ENCODE measurements at places on chromosomes 13 and 19.

DNA sequence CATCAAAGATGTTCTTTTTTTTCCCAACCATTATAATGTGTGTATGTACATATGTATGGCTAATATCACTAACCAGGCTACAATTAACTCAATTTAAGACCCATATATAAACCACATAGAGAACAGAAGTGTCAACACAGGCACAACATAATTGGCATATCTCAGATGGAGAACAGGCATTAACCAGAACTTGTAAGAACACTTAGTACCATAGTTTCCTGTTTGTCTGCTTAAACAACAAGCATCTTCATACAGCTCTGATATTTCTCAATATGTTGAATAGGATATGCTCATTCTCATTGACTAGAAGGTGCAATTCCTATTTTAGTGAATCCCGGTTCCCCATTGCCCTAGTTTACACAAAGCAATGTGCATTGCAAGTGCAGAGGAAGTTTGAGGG, 116.9 kb upstream of the EDNRB start:
- no peak for DNase-seq

GRCh38 chr13:30570691-30571090, 47.0 kb upstream of the USPL1 start:
- no peak for DNase-seq

- no peak for DNase-seq
Measured at GRCh38 chr13:94656766-94657165, 55.1 kb downstream of the GPR180 start.

- DNase-seq: no peak
Measured at GRCh38 chr19:37329686-37330085, 41.2 kb upstream of the ZNF527 start.

DNA sequence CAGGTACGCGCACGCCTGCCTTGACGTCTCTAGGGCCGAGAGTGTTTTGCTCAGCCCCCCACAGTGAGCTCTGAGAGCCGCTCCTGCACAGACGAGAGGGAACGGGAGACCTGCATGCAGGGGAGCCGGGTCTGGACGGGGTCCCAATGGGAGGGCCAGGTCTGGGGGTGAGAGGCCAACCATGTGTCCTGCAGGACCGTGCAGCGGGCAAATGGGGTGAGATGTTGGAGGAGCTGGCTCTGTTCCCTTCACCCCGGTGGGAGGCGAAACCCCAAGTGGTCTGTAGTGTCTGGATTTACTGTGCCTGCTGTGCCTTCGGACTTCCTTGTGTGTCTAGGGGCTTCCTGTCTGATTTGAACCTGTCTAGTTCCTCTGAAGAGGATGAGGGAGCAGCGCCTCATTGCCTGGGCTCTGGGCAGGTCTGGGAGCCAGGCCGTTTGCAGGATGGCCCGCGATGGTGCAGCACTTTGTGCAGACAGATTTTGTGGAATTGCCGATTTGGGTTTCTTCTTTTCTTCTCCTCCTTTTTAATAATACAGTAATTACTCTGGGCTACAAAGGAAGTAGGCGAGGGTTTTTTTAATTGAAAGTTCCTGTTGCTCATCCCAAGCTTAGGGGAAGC, 2.1 kb downstream of the CSNK1G2 start:
- DNase-seq: no peak

DNA sequence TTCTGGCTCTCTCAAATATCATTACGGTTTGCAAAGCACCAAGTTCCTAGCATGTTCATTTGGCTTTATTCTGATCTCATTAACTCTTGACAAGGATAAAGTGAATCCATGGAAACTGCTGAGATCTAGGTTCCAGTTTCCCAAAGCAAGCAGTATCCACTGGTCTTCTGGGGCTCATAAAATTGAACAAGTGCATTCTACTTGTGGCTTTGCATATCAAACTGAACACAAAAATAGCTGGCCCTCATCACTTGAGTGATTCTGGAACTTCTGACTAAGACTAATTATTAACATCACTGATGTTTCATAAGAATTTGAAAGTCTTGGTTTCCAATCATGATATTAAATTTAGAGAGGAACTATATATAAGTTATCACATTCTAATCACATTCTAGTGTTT, 6.3 kb upstream of the KCTD12 start:
- DNase-seq: no peak

- DNase-seq: no peak
Measured at GRCh38 chr13:65416784-65417183, 1813.4 kb downstream of the PCDH9 start.

DNA sequence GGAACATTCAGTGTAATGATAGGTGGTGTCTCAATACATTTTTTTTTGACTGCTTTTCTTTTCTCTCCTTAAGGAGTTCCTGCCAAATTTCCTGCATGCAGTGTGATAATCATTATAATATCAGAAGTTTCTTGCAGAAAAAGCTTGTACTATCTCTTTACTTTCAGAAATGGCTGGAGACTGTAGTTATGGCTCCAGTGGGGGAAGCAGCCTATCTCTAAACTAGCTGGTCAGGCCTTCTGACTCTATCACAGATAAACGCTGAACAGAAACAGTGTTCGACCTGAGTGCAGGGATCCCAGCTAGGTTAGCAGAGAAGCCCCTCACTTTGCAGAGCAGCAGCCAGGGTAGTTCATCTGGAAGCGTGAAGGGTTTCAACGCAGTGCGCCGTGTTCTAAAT, 1.9 kb downstream of the CCNE1 start:
- DNase-seq: no peak

- DNase-seq: no peak
Measured at GRCh38 chr13:44694842-44695241, 118.7 kb upstream of the TSC22D1 start.

- no peak for DNase-seq
Measured at GRCh38 chr13:113224486-113224885, 15.1 kb downstream of the CUL4A start.

- no peak for DNase-seq
Measured at GRCh38 chr13:65929436-65929835, 1300.7 kb downstream of the PCDH9 start.

DNA sequence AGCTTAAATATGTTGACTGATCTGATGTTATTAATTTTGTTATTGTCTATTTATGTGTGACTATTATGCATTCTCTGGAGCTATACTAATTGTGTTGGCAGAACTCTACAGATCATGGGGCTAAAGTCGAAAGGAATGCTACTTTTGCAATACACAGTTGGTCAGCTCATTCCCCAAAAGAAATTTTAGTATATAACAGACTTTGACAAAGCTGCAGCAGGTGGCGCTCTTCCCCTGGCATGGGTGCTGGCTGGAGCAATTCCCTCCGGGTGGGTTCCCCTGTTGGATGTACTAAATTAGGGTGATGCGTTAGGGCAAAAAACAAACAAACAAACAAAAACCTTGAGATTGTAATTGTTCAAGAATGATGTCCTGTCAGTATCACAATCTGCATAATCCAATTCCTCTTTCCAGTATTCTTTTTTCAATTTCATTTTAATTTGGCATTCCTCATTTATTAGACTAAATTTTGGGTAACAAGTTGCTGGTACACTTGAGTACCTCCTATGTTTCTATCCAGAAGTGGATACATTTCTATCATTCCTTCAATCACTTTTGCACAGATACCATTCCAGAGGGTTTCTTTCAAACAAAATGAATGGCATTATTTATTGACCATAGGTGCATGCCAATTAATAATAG, 322.8 kb upstream of the EDNRB start:
- DNase-seq: no peak

DNA sequence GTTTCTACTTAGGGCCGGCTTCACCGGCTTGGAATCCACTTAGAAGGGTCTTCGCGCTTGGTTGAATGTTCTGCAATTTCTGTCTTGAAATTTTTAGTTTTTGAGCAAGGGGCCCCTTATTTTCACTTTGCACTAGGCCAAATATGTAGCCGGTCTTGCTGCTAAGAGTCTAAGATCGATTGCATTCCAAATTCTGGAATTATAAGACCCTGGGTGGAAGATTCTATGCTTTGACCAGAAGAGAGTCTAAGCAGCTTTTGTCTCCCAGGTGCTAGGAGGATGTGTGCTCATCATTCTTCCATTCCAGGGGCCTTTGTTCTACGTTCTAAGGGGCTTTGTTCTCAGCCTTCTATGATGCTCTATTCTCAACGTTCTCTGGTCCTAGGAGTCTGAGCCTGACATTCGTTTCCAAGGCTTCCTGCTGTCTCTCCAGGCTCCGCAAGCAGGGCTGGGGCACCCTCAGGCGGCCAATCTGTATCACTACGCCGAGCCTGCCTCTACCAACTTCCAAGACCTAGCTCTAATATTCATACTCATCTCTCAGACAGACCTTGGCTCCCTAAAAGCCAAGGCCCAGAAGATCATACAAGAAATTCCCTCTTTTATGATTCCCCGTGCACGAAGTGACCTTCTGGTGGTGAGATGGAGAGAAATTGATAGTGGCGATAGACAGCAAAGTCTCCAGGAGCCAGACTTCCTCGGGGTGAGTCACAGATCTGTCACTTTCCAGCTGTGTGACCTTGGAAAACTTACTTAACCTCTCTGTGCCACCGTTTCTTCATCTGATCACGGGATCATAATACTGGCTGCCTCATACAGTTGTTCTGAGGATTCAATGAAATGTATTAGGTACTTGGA, 982 bp upstream of the DACT3 start:
- peak; percentile 82 for DNase-seq

Measured in naive thymus-derived CD4-positive, alpha-beta T cell (primary cell).